ENCODE measurements at places on chromosomes 12 and 14. TPM values are rescaled to one million over a fixed set of nuclear protein-coding genes. Genes with fewer than 3 reads are reported as not detected.

DNA sequence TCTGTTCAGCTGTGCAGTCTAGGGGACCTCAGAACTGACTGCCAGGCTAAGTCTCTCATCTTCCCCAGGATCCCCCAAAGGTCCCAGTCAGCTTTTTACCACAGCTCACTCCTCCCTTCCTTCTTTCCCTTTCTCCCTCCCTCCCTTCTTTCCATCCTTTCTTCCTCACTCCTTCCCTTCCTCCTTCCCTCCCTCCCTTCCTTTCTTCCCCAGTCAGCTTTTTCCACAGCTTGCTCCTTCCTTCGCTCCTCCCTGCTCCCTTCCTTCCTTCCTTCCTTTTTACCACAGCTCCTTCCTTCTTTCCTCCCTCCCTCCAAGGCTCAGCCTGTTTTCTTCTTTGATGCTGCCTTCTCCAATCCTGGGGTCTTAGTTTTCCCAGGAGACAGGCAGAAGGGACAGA lies 39.2 kb downstream of the ATG14 start:
- H3K4me3 ChIP-seq, result no peak overlapping the region
- no peaks in the 10 kb centered on the region for H3K27me3 ChIP-seq
- no peaks in the 10 kb centered on the region for H3K4me1 ChIP-seq
- DNase-seq, result no peak
- H3K36me3 ChIP-seq, result peaks cover 15% of the 10 kb centered on the region
- no peak overlapping the region for H3K27ac ChIP-seq

- no peaks in the 10 kb centered on the region for H3K4me1 ChIP-seq
- H3K27me3 ChIP-seq, result no peaks in the 10 kb centered on the region
- H3K4me3 ChIP-seq, result no peak overlapping the region
- no peaks in the 10 kb centered on the region for H3K36me3 ChIP-seq
- no peak for DNase-seq
Measured at GRCh38 chr14:42541535-42542001, 934.9 kb downstream of the LRFN5 start.

- peak; percentile 53 for DNase-seq
- H3K27ac ChIP-seq, result no peak overlapping the region
- no peaks in the 10 kb centered on the region for H3K36me3 ChIP-seq
- H3K27me3 ChIP-seq, result no peaks in the 10 kb centered on the region
Measured at GRCh38 chr12:87848248-87848868, 180.8 kb downstream of the C12orf50 start.

CD163 gene
- not detected for total RNA-seq

DNA sequence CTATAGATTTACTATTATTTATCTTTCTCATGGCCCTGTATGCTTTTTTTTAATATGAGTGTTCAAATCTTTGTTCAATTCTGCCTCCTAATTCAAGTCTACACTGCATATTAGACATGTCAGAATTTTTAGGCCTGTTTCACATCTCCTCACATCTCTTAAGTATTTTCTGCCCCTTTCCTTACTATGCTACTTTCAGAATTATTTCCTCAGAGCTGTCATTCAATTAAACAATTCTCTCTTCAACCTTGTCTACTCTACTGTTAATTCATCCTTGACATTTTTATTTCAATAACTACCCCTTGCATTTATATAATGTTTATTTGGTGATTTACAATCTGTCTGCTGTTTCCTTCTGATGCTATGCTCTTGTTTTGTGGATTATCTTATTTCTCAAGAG lies 91.1 kb downstream of the CAPZA3 start:
- no peak overlapping the region for H3K4me3 ChIP-seq
- no peak for DNase-seq
- H3K36me3 ChIP-seq, result no peaks in the 10 kb centered on the region
- no peaks in the 10 kb centered on the region for H3K4me1 ChIP-seq

DNA sequence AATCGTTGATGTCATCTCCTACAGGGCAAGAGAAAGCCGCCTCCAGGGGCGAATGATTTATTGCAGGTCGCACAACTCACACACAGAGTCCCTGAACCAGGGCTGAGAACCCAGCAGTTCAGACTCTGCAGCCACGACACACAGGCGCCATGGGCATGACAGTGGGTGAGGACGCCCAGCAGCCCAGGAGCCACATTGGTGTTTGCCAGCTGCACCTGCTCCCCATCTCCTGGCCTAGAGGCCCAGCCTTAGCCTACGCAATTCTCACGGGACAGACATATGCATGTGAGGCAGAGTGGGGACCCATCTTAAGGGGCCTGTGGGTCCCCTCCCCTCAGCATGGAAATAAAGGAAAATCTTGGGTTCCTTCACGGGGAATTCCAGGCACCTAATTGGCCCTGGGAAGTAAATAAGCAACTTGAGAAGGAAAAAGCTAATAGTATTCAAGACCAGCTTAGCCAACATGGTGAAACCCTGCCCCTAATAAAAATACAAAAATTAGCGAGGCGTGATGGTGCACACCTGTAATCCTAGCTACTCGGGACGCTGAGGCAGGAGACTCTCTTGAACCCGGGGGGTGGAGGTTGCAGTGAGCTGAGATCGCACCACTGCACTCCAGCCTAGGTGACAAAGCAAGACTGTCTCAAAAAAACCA lies 69.3 kb downstream of the RIMBP2 start:
- DNase-seq, result no peak
- H3K27ac ChIP-seq, result no peak overlapping the region
- H3K4me1 ChIP-seq, result no peaks in the 10 kb centered on the region

DNA sequence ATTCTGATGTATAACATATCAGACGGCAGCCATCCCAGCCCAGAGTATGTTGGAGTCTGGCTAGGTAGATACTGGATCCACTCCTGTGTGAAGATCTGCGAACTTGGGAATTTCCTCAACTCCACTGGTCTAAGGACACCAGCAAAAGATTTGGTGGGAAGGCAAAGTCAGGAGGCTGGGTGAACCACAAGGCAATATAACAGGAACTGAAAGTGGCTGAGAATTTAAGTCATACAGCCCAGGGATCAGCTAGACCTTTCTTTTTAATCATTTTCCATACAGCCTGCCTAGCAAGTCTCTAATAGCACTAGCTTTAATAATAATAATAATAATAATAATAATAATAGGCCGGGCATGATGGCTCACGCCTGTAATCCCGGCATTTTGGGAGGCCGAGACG lies 34.8 kb downstream of the BRAP start:
- H3K27ac ChIP-seq, result no peak overlapping the region
- no peak overlapping the region for H3K4me3 ChIP-seq
- H3K27me3 ChIP-seq, result no peaks in the 10 kb centered on the region
- H3K4me1 ChIP-seq, result peaks cover 4% of the 10 kb centered on the region

DNA sequence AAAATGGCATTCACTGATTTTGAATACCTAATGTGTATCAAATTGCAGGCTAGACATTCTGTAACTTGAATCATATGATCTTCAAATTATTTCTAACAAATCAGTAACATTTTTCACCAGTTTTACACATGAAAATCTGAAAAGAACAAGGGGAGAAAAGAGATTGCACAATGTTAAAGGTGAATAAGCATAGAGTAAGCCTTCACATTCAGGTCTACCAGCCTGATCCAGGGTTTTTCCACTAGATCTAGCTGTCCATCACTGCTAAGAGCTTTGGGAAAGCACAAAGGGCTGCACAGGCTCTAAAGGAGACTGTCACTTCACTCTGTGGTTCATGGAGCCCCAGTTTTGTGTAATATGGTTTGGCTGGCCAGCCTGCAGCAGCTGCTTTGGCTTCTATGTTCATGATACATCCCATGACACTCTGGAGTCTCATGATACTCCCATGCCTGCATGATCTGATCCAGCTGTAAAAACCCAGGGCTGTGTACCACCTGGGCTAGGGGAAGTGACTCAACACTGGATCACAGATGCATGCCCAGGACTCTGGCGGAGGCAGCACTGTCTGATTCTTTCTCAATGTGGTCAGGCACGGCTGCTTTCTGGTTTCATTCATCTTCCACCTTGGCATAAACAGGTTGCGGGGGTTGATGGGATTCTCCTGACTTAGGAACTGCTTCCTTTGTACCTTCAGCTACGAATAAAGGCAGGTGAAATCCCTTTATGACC lies 859.7 kb downstream of the GALC start:
- no peaks in the 10 kb centered on the region for H3K27me3 ChIP-seq
- no peak for DNase-seq
- H3K4me3 ChIP-seq, result no peak overlapping the region
- no peak overlapping the region for H3K27ac ChIP-seq

DNA sequence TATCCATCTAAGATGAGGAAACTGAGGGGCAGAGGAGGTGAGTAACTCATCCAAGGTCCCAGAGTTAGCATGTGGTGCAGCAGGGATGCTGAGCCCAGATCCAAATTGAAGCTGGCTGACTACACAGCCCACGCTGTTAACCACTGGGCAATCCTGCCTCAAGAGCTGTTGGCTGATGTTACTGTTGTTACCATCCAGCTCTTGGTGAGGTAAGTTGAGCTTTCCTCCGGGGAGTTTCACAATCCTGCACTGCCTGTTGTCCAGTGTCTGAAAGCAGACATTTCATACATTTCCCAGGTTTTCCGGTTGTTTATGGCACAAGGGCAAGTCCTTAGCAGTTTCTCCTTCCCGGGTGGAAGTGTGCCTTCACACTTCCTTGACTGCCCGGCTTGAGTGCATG lies 14.5 kb downstream of the CYP46A1 start:
- no peaks in the 10 kb centered on the region for H3K36me3 ChIP-seq
- H3K27me3 ChIP-seq, result peaks cover 59% of the 10 kb centered on the region
- H3K4me3 ChIP-seq, result no peak overlapping the region

GRCh38 chr14:25252793-25253192 lies 202.8 kb upstream of the STXBP6 start:
- H3K27ac ChIP-seq, result no peak overlapping the region
- H3K36me3 ChIP-seq, result no peaks in the 10 kb centered on the region
- H3K4me1 ChIP-seq, result no peaks in the 10 kb centered on the region

GRCh38 chr12:62296001-62296400 lies 35.8 kb downstream of the USP15 start:
- peaks cover 24% of the 10 kb centered on the region for H3K36me3 ChIP-seq
- H3K4me3 ChIP-seq, result no peak overlapping the region
- H3K4me1 ChIP-seq, result peaks cover 18% of the 10 kb centered on the region
- no peak for DNase-seq

GRCh38 chr14:59374048-59374447 lies 91.1 kb downstream of the GPR135 start:
- no peak for DNase-seq
- H3K4me1 ChIP-seq, result no peaks in the 10 kb centered on the region
- H3K36me3 ChIP-seq, result no peaks in the 10 kb centered on the region
- H3K27me3 ChIP-seq, result no peaks in the 10 kb centered on the region
- no peak overlapping the region for H3K27ac ChIP-seq

CEBPE gene
- not detected for total RNA-seq

GRCh38 chr12:62123721-62124203 lies 136.4 kb upstream of the USP15 start:
- H3K4me3 ChIP-seq, result no peak overlapping the region
- no peaks in the 10 kb centered on the region for H3K27me3 ChIP-seq
- H3K27ac ChIP-seq, result no peak overlapping the region
- peak; percentile 68 for DNase-seq

DNA sequence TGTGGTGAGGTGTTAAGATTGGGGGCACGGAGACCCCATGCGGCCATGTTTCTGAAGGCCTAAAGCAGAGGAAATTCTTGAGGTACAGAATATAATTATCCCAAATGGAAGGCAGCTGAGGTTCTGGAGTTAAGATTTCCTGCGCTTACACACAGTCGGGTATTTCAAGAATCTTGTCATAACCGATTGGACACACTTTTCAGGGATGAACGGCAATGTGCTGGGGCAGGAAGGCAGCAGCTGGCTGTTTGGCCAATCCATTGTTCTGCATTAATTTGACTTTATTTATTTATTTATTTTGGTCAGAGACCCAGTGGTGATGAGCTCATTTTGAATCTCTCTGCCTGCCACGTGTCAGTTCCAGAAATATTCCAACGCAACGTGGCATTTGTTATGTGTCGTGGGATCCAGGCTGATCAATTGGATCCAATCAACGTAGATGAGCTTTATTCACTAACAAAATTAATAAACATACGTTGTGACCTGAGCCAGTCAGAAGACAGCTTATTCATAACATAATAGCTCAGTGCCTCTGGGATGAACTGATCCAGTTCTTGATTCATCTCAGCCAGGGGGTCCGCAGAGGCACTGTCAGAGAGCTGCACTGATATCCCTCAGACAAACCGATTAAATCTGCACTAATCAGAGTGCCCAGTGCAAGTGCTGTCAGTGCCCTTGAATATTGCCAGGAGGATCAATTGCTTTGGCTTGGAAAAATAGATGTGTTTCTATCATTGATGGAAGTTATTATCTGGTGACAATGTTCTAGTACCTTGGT lies 181.0 kb downstream of the KTN1 start:
- DNase-seq, result no peak
- peaks cover 36% of the 10 kb centered on the region for H3K4me1 ChIP-seq
- H3K27me3 ChIP-seq, result no peaks in the 10 kb centered on the region
- no peaks in the 10 kb centered on the region for H3K36me3 ChIP-seq
- no peak overlapping the region for H3K27ac ChIP-seq

NTN4 gene
- total RNA-seq, result 68.4 TPM

- DNase-seq, result no peak
- H3K27me3 ChIP-seq, result peaks cover 60% of the 10 kb centered on the region
- H3K4me3 ChIP-seq, result no peak overlapping the region
- no peak overlapping the region for H3K27ac ChIP-seq
Measured at GRCh38 chr14:21804981-21805380, 131.4 kb upstream of the OR4E1 start.

MYF6 gene
- total RNA-seq, result not detected

CMKLR1 gene
- total RNA-seq, result not detected

DNA sequence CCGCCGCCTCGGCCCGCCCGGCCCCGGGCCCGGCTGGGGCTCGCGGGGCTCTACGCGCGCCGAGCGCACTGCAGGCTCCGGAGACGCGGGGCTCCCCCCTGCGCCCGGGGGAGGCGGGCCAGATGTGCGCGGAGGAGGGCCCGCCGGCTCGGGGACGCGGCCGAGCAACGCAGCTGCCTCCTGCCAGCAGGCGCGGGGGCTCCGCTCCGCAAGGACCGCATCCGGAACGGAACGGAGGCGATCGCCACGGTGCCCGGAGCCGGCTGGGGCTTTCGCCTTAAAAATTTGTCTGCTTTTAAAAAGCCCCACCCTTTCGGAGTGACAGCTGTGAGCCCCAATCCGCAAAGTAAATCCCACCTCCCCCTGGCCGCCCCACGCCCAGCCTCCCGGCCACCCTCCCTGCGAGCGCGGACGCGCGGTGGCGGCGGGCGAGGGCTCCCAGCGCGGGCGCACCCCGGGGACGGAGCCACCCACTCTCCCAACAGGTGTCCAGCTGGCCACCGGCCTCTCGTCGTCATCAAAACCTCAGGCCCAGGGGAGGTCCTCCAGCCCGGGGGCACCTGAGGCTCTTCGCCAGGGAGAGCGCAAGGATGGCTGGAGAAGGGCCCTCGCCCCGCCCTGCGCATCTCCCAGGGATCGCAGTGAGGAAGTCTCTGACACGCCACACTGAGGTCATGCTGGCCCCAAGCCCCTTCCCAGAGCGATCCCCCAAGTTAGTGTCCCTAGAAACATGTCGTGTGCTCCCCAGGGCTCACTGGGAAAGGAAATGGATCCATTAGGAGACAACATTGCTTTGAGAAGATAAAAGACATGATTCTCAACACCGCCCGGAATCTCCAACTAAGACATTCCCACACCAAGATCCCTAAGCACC lies at the start of gene TMEM132D:
TSS of gene TMEM132D (minus strand) at position 70 of the 874 bp plus-strand sequence.
- no peak within 1 kb of the TSS for H3K27ac ChIP-seq
- DNase-seq, result no peak
- no peaks in the 10 kb centered on the region for H3K4me1 ChIP-seq
- H3K36me3 ChIP-seq, result no peaks in the 10 kb centered on the region
- H3K4me3 ChIP-seq, result no peak within 1 kb of the TSS
